Sigmoid colon (tissue), 7 donors: ENCODE measurements at places on chromosomes 13 and 19. TPM values are rescaled to one million over a fixed set of nuclear protein-coding genes. Genes with fewer than 3 reads are reported as not detected.

- H3K4me3 ChIP-seq = no peak overlapping the region
- no peaks in the 10 kb centered on the region for H3K36me3 ChIP-seq
- H3K27me3 ChIP-seq = no peaks in the 10 kb centered on the region
- no peaks in the 10 kb centered on the region for H3K4me1 ChIP-seq
- H3K27ac ChIP-seq = no peak overlapping the region
- no peak for DNase-seq
These were observed 99.9 kb downstream of the GPC5 start for GRCh38 chr13:91498298-91498697.

TGFBR3L gene
- not detected for total RNA-seq

DNA sequence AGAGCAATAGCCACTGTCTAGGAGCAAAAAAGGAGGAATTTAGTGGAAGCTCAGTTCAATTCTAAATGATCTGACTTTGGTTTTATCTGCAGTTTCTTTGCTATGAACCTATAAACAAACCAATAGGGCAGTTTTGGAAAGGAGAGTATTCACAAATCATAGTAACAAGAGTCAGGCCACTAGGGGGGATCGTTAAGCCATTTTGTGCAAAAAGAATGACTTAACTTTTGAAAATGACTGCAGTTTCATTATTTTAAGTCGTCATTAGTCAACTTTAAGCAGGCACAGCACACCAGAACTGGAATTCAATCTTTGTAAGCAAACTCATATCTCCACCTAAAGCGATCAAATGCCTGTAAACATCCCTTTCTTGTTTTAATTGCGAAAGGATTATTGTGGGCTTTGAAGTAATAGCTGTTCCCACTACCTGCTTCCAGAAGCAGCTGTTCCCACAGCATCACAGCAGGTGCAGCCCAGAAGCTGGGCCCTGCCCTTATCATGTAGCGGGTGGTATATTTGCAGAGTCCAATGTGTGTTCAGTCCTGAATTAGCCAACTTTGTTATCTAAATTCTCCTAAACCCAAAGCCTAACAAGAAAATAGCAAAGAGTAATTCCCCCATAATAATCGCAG is 51.5 kb downstream of the SOX21 start:
- no peak for DNase-seq
- H3K4me1 ChIP-seq = peaks cover 10% of the 10 kb centered on the region
- H3K27me3 ChIP-seq = no peaks in the 10 kb centered on the region
- H3K36me3 ChIP-seq = no peaks in the 10 kb centered on the region

DNA sequence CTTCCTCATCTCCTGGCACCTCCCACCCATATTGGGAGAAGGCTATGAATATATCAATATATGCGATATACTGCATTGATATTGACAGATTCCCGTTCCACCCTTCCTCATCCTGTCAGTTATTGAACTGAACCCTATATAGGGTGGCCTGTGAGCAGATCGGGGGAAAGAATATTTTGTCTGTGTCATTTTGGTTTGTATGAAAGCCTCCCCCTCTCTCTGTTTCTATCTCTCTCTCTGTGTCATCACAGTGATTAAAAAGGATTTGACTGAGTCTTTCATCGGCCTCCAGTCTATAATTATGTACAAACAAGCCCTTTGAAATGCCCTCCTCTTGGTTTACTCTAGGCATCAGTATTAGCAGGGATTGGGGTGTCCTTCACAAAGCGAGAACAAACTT is 35.7 kb downstream of the RASL11A start:
- H3K4me3 ChIP-seq = no peak overlapping the region
- H3K36me3 ChIP-seq = no peaks in the 10 kb centered on the region
- DNase-seq = no peak
- H3K27me3 ChIP-seq = no peaks in the 10 kb centered on the region
- H3K27ac ChIP-seq = no peak overlapping the region

GRCh38 chr13:104314926-104315535 is 1248.8 kb upstream of the SLC10A2 start:
- no peaks in the 10 kb centered on the region for H3K27me3 ChIP-seq
- H3K4me1 ChIP-seq = no peaks in the 10 kb centered on the region
- H3K4me3 ChIP-seq = no peak overlapping the region
- H3K36me3 ChIP-seq = no peaks in the 10 kb centered on the region
- no peak for DNase-seq
- H3K27ac ChIP-seq = no peak overlapping the region

DNA sequence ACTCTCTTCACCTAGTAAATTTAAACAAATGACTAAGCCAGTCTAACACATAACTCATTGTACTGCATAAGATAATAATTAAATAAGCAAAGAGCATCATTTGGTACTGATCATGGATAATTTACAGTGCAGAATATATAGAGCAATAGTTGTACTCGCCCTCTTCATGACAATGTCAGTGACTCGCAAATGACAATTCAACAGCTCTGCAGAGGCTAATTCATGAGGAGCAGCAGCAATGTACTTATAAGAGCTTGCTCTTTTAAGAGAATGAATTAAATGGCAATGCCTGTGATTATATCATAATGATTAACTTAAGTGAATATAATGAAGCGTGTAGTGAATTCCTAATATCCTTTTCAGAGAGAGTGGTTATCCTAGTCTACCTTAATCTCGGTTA is 284.5 kb upstream of the PCDH20 start:
- H3K4me1 ChIP-seq = no peaks in the 10 kb centered on the region
- H3K27me3 ChIP-seq = no peaks in the 10 kb centered on the region
- no peaks in the 10 kb centered on the region for H3K36me3 ChIP-seq
- no peak for DNase-seq
- H3K27ac ChIP-seq = no peak overlapping the region
